Activated CD8-positive, alpha-beta memory T cell treated with anti-CD3 and anti-CD28 coated beads, Interleukin-2, amount 10 ng/mL, durations not matched to agents 7 days and 5 days (primary cell): ENCODE measurements at places on chromosomes 3 and 15.

GRCh38 chr15:80660119-80660518 is 35.0 kb upstream of the ABHD17C start:
- H3K4me1 ChIP-seq, result no peaks in the 10 kb centered on the region
- no peak for DNase-seq
- no peak overlapping the region for H3K4me3 ChIP-seq
- no peak overlapping the region for H3K27ac ChIP-seq
- H3K36me3 ChIP-seq, result no peaks in the 10 kb centered on the region

GRCh38 chr3:113834983-113835382 is 3.6 kb upstream of the GRAMD1C start:
- peaks cover 26% of the 10 kb centered on the region for H3K4me1 ChIP-seq
- no peak overlapping the region for H3K4me3 ChIP-seq
- peaks cover 6% of the 10 kb centered on the region for H3K36me3 ChIP-seq
- no peak overlapping the region for H3K27ac ChIP-seq
- no peak for DNase-seq

DNA sequence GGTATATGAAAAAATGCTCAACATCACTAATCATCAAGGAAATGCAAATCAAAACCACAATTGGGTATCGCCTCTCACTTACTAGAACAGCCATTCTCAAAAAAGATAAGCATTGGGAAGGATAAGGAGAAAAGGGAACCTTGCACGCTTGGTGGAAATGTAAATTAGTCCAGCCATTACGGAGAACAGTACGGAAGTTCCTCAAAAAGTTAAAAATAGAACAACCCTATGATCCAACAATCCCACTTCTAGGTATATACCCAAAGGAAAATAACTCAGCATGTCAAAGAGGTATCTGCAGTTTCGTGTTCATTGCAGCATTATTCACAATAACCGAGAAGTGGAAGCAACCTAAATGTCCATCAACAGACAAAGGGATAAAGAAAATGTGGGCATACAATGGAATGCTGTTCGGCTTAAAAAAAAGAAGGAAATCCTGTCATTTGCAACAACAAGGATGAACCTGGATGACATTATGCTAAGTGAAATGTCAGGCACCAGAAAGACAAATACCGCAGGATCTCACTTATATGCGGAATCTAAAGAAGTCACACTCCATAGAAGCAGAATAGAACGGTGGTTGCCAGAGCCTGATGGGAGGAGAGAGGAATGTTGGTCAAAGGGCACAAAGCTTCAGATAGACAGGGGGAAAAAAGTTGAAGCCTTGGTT is 11.7 kb upstream of the CMTM7 start:
- H3K4me3 ChIP-seq, result no peak overlapping the region
- peaks cover 6% of the 10 kb centered on the region for H3K4me1 ChIP-seq
- DNase-seq, result no peak
- peaks cover 4% of the 10 kb centered on the region for H3K27me3 ChIP-seq

GRCh38 chr3:57999417-58000115 is 8.7 kb upstream of the FLNB start:
- no peaks in the 10 kb centered on the region for H3K27me3 ChIP-seq
- no peaks in the 10 kb centered on the region for H3K36me3 ChIP-seq
- DNase-seq, result no peak
- no peak overlapping the region for H3K4me3 ChIP-seq
- H3K27ac ChIP-seq, result no peak overlapping the region

DNA sequence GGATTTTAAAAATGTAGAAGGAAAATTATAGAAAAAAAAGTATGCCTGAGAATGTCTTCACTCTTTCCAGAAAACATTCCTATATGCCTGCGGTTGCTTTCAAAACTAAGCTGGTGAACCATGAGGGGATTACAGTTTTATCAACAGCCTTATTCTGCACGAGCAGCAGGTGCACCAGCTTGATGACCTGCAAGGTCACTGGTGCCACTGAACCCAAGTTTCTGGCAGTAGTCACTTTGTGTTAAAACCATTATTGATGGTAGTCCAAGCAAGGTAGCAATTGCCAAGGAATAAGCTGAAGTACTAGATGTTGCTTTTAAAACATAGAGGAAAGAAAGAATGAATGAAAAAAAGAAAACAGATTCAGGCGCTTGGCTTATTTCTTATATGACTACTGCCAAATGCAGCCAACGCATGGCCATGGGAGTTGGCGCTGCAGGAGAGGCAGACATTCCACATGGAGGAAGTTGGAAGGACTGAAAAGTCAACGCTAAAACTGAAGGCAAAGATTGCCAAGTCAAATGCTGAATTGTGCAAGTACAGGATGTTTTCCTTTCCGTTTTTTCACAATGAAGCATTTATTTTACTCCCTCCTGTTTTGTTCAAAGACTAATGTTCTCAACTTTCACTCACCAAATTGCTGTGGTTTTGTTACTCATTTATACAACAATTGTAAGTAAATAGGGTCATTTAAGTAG is 601.4 kb downstream of the CADM2 start:
- no peak for DNase-seq
- H3K27me3 ChIP-seq, result no peaks in the 10 kb centered on the region
- no peaks in the 10 kb centered on the region for H3K36me3 ChIP-seq
- H3K4me1 ChIP-seq, result no peaks in the 10 kb centered on the region

- DNase-seq, result no peak
- peaks cover 8% of the 10 kb centered on the region for H3K4me1 ChIP-seq
- H3K27me3 ChIP-seq, result no peaks in the 10 kb centered on the region
- no peak overlapping the region for H3K4me3 ChIP-seq
- H3K27ac ChIP-seq, result no peak overlapping the region
Observed at GRCh38 chr15:92951800-92952457, 51.8 kb downstream of the CHD2 start.
